ENCODE measurements at places on chromosomes 6 and 20.

DNA sequence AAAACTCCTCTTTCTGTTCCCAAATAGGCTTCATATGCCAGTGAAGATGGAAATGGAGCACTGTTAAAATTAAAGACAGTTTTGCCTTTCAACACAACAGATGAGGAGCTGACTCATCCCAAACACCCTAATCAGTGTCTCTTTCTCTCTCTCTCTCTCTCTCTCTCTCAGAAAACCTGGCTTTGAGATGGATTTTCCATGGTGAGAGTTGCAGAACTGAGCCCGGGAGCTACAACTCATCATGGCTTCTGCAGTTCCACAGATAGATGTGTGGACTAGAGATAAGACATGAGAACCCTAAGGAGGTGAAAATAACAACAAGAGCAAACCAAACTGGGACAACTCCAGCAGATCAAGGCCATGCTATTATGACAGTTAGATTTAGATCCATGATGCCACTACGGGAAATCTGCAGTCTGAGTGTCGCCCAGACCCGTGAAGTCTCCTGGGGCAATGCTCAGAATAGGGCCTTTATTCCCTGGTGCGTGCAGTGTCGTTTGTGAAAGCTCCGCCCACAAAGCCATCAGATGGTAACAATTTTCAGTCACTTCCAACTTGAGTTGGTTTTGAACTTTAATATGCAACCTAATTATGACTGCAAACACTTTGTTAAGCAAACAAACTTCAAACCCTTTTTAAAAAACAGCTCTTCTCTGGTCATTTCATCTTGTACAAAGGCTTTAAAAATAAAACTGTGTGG is 338.2 kb upstream of the PREP start:
- no peak for DNase-seq

DNA sequence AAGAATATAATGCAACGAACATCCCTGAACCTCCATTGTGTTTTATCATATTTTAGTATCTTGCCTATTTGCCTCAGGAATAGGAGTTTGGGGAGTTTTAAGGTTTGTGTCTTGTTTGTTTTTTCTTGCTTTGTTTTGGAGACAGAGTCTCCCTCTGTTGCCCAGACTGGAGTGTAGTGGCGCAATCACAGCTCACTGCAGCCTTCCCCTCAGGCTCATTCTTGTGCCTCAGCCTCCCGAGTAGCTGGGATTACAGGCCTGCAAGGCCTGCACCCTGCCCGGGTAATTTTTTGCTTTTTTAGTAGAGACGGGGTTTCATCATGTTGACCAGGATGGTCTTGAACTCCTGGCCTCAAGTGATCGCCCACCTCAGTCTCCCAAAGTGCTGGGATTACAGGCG is 63.3 kb upstream of the CARMIL1 start:
- no peak for DNase-seq

DNA sequence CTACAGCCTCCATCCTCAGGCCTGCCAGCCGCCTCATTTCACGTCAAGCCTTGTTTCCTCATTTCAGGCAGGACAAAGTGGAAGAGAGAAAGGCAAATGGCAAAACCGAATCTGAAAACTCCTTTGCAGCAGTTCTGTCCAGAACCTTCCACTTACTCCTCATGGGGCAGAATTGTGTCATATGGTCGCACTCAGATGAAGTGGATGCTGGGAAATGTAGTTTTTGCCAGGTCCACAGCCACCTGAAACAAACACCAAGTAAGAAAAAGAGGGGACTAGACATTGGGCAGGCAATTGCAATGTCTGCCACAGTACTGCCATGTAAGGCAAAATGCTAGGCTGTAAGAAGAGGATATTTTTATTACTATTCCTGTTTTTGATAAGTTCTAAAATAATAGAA is 44.9 kb downstream of the ISM1 start:
- no peak for DNase-seq

- no peak for DNase-seq
These were observed 492.1 kb upstream of the EYS start for GRCh38 chr6:66199171-66199570.
